ENCODE measurements at places on chromosomes 2 and 18.

DNA sequence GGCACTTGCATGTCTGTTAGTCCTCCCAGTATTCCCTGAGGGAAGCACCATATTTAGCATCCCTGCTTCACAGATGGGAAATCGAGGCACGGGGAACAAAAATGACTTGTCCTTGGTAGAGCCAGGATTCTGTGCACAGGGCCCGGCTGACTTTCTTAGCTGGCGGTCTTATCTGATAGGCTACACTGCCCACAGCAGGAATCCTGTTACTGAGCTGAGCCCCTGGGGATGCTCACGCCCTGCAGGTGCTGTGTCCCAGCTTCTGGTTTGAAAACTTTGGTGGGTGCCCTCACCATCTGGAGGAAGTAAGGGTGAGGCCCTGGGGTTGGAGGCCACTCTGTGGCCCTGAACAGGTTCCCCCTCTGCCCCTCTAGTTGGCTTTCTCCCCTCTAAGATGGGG is 68.4 kb upstream of the MCFD2 start:
- no peak for DNase-seq

- DNase-seq: no peak
Measured at GRCh38 chr2:170298115-170298514, 120.2 kb downstream of the MYO3B start.

DNA sequence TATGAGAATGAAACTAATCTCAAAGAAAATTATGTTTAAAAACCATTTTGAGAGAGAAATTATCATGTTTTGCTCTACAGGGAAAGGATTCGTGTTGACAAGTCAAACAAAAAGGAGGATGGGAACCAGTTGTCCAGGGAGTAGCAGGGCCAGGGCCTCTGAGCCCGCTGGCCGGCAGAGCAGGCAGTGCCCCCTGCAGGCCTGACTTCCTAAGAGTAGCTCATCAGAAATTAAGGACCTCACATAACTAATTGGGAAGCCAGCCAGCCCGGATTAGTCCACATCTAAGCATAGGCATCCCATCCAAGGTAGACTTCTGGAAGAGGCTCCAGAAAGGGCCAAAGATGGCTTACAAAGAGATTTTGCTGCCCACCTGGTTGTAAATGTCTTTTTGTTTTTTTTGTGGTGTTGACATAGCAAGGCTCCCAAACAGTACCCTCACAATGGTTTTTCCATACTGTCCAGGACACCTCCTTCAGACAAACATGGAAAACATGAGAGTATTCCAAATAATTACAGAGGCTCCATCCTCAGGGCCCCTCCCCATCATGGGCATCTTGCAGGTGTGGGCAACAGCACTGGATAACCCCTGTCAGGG is 241.2 kb upstream of the TANK start:
- no peak for DNase-seq

DNA sequence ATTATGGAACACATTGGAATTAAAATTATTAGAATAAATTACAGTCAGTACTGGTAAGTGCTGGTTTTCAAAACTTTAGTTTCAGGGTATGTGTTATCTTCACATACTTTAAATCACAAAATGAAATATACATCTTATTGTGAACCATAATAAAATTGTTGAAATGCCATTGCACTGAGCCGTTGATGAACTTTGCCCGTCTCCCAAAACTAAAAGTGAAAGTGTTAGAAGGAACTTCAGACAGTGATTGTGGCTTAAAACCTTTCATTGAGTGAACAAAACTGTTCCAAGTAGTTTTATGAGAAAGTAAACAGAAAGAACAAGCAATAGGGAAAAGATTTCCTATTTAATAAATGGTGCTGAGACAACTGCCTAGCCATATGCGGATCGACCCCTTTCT is 811.6 kb downstream of the PLCL1 start:
- no peak for DNase-seq

- no peak for DNase-seq
Measured at GRCh38 chr2:2165135-2165534, 165.9 kb downstream of the MYT1L start.

GRCh38 chr2:38937548-38937947 is 47.9 kb downstream of the ARHGEF33 start:
- DNase-seq: no peak

DNA sequence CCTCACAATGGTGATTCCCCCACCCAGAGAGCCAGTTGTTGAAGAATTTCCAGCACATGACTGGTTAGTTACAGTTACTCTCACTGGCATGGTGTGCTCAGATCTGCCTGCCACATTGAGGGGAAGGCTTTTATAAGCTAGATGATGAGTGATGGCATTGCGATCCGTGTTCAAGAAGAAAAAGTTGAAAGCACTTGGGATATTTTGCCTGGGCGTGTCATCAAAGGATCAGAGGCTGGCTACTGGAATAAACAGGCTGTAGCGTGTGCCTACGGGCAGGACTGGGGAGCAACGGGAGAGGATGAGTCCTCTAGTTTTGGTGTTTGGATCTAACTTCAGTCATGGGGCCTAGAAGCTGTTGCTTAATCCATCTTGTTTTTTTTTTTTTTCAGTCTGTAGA is 175.0 kb downstream of the SETBP1 start:
- no peak for DNase-seq

DNA sequence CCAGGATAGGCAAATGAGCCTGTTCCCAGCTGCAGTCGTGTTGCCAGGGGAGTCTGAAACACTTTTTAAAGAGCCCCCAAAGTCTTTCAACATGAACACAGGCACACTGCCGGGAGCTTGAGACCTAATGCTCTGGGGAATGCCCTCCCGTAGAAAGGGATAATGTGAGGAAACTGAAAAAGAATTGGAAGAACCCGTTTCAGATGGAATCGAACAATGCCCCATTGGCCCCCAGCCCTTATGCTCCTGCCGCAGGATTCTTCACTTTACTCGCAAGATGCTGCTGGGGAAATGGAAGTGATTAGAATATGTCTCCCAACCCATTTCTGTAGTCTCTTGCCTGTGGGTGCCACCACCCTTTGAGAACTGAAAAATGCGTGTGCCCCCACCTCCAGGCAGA is 136.3 kb upstream of the GATA6 start:
- no peak for DNase-seq

- DNase-seq: no peak
Measured at GRCh38 chr18:79744625-79745024, 53.1 kb upstream of the KCNG2 start.

DNA sequence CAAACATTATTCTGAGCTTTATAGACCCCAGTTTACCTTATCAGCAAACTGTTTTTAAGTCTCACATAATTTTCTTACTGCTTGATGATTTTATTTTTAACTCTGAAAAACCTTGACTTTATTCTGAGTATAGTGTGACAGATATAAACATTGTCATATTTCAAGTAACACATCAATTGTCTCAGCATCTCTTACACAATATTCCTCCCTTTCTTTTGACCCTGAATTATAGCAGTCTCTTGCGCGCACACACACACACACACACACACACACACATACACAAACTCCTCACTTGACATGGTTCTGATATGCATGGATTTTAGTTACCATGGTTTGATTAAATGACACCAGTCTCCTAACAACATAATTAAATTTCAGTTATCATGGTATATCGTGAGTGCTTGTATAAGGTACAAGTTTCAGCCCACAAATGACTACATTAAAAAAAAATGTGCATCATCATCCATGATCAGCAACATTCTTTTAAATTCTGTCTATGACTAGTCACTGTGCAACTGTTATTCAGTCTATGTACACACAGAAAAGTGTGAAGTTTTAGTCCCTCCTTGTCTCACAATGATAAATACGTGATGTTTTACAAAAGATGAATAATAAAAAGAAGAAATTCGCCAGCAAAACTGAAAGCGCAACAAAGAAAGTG is 39.5 kb upstream of the TACR1 start:
- DNase-seq: peak; percentile 54

- no peak for DNase-seq
Measured at GRCh38 chr2:109372171-109372568, 241.6 kb downstream of the SEPTIN10 start.

- DNase-seq: no peak
Measured at GRCh38 chr2:70916291-70916690, 19.4 kb upstream of the ATP6V1B1 start.

DNA sequence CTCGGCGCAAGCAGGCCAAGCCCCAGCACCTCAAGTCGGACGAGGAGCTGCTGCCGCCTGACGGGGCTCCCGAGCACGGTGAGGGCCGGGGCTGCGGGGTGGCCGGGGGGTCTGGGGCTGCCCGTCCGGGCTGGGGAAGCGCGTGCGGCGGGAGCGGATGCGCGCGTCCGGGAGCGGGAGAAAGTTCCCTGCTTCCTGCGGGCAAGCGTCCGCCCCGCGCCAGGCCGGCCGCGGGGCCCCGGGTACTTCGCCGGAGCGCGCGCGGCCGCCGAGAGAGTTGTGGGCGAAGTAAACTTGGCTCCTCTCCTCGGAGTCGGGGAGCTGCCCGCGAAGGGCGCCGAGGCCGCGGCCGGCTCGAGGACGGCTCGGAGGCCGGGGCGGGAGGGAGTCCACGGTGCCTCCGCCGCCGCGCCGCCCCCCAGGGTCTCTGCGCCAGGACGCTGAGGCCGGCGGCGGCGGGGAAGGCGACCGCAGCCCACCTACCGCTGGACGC is 707 bp downstream of the SALL3 start:
- DNase-seq: no peak

- no peak for DNase-seq
Measured at GRCh38 chr2:150477347-150477746, 10.1 kb downstream of the RND3 start.

DNA sequence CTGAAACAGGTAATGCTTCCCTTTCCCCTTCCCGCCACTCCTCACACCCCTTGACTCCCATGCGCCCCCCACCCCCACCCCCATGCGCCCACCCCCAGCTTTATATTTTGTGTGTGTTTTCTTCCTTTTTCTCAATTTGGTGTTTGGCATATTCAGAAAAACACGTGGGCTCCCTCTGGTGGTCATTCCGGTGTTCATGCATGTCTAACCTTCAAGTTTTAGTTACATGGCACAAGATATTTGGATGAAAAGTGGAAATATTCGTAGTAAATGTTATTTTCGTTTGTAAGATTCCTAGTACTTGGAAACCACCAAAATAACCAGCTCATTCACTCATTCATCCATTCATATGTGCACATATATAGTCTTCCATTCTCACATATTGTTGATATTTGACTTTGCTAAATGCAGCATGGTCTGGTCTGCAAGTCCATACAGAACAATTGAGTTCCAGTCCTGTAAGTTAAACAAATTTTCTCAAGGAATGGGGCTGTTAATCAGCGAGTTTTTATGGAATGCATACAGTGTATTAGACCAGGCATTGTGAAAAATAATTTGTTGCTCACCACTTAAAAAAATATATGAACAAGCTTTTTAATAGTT is 143.6 kb upstream of the MAP3K20 start:
- peak; percentile 41 for DNase-seq

DNA sequence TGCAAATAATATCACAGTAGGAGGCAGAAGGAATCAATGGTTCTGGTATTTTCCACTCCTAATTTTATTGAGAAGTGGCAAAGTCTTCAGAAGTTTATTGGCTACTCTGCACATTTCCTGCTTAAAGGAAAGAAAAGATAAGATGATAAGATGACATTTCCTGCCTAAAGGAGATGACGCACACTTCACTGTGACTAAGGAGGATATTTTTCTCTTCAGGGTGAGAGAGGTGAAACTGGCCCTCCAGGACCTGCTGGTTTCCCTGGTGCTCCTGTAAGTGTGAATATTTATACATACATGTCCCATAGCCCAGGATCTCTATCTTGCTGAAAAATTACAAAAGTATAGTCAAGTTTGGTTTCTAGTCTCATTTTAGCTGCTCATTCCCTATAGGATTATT is 27.9 kb downstream of the COL3A1 start:
- DNase-seq: no peak

- DNase-seq: no peak
Measured at GRCh38 chr2:25309402-25309801, 32.3 kb downstream of the DNMT3A start.

- no peak for DNase-seq
Measured at GRCh38 chr2:38407111-38407682, 30.1 kb upstream of the ATL2 start.

- DNase-seq: no peak
Measured at GRCh38 chr2:222939208-222939856, 78.5 kb downstream of the ACSL3 start.

GRCh38 chr2:27042985-27043634 is 8.4 kb upstream of the AGBL5 start:
- DNase-seq: no peak

DNA sequence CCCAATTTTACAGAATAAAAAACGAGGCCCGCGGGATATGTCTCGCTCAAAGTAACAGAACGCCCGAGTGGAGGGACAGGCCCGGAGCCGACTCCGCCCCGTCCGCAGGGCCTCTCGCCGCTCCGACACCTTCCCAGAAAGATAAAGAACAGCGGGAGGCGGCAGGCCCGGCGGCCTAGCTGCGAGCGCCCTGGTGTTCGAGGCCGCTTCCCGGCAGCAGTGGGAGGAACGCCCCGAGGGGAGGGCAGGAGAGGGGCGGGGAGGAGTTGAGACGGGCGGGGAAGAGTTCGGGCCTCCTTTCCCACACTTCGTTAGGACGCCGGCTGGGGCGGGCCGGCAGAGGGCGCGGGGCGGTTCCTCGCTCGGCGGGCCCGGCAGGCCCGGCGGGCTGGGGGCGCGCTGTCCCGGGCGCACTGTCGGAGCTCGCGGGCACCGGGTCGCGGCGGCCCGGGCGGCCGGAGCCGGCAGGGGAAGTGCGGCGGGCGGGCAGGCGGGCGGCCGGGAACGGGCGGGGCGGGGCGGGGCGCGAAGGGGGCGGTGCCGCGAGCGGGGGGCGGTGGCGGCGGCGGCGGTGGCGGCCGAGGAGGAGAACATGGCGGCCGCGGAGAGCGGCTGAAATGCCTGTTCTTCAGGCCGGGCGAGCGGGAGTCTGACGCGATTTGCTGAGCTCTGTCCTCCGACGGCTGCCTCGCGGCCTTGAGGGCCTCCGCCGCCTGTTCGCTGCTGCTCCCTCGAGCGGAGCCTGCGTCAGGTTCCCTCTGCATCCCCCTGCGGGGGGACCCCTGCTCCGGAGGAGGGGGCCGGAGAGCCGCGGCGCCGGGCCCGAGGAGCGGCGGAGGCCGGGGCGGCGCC is at the start of gene NCOA1:
Gene NCOA1 (plus strand): TSS at position 565 of the 852 bp plus-strand sequence. CDS start 167,424 bp downstream, outside the sequence.
- DNase-seq: peak; percentile 64

DNA sequence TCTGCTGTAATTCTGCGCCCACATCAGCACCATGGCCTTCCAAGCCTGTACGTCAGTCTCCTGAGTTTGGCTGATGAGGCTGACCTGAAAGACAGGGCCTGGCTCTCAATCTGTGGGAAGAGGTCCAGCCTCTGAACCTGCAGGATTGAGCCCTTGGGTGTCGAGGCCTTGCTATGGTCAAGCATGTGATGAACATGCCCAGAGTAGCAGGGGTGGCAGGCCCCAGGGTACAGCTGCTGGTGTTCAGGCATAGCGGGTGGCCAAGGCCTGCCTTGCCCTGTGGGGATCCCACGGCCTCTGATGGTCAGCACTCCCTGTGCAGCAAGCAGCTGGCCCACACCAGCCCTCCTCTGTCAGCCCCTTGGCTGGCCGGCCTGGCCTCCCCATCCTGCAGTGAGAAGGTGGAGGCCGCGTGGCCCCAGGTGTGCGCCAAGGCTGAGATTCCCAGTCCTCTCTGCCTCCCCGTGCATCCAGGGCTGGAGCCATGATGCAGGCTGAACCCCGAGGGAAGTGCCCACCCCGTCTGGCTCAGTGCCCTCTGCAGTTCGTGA is 298.4 kb downstream of the NDUFA10 start:
- no peak for DNase-seq

Measured in AG09319 (cell line).